ENCODE measurements at places on chromosomes 1 and 21.

- DNase-seq: no peak
These were observed 76.5 kb downstream of the ARHGEF10L start for GRCh38 chr1:17615959-17616358.

DNA sequence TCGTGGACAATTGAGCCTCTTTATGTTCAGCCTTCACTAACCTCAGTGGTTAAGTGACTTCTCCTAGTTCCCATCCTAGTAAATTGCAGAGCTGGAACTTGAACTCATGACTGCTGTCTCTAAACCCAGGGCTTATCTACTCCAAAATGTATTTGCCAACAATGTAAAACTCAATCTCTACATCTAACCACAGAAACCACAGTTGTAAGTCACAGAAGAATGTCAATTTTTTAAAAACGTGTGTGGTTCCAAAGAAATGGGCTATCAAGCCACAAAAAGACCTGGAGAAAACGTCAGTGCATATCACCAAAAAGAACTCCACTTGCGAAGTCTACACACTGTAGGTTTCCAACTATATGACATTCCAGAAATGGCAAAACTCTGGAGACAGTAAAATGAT, 172.6 kb upstream of the HMCN1 start:
- DNase-seq: no peak

DNA sequence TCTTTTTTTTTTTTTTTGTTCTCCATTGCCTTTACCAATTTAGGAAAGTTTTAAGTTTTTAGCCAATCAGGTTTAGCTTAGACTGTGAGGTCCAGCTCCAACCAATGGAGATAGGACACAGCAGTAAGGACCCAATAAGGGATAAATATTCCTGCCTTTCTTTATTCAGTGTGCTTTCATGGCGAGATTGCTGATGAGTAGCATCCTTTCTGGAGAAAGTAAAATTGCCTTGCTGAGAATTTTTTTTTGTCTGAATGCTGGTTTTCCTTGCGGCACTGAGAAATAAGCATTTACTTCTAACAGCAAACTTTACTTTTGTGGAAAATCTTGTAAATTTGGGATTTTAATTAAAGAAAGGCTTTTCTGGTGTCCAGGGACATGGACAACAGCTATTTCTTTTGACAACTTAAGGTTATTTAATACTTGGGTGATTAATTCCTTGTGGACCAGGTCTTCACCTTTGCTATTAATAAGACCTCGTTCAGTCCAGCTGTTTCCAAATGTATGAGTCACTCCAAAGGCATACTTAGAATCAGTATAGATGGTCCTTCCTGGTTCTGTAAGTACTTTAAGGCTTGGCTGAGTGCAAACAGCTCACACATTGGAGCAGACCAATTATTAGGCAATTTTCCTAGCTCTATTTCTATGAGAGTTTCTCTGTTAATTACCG, 54.1 kb downstream of the SERINC2 start:
- DNase-seq: no peak

GRCh38 chr1:45685308-45686014, 872 bp downstream of the GPBP1L1 start:
- DNase-seq: no peak

GRCh38 chr1:28796352-28797211, 15.4 kb upstream of the OPRD1 start:
- DNase-seq: no peak

- DNase-seq: no peak
These were observed 51.1 kb downstream of the CASZ1 start for GRCh38 chr1:10745383-10745782.

GRCh38 chr1:55958498-55958897, 620.9 kb downstream of the PLPP3 start:
- no peak for DNase-seq

DNA sequence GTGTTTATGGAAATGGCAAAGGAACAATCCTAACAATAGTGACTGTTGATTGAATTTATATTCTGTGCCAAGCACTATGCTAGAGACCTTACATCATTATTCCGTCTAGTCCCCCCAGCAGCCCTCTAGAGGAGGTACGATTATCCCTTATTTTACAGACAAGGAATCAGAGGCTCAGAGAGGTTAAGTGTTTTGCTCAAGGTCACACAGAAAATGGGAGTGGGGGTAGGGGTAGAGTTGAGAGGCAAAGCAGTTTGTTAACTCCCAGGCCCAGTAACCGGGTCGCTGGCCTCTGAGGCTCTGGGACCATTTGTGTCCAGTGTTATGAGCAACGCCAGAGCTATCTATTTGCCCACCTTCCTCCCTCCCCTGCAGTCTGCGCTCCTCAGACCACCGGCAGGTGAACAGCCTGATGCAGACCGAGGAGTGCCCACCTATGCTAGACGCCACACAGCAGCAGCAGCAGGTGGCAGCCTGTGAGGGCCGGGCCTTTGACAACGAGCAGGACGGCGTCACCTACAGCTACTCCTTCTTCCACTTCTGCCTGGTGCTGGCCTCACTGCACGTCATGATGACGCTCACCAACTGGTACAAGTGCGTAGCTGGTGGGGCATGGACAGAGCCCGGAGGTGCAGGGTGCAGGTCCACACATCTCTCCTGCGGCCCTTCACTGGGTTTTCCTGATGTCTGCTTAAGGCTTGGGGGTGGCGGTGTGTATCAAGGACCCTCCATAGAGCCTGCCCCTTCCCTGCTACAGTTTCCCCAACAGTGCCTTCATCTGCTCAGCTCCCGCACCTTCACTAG, 19.8 kb downstream of the SERINC2 start:
- DNase-seq: no peak

DNA sequence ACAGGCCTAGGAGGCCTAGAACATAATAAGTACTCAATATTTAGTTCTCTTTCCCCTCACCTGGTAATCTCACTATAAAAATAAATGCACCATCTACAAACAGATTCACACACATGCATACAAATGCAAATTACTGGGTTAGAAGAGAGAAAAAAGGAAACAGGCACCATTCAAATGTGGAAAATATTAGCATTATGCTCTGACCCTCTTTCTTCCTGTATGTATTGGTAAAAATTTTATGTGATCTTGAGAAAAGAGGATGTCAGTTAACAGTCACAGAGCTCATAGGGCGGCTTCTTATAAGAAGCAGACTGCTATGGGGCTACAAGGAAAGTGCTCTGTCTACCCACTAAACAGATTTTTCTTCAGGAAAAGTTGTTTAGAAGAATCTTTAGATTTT, 565.4 kb downstream of the LMO4 start:
- DNase-seq: no peak

GRCh38 chr1:231723146-231723545, 96.6 kb downstream of the DISC1 start:
- DNase-seq: no peak

GRCh38 chr1:75588779-75589475, 22.0 kb downstream of the SLC44A5 start:
- no peak for DNase-seq

GRCh38 chr1:223198628-223198965, 55.5 kb upstream of the TLR5 start:
- DNase-seq: no peak

DNA sequence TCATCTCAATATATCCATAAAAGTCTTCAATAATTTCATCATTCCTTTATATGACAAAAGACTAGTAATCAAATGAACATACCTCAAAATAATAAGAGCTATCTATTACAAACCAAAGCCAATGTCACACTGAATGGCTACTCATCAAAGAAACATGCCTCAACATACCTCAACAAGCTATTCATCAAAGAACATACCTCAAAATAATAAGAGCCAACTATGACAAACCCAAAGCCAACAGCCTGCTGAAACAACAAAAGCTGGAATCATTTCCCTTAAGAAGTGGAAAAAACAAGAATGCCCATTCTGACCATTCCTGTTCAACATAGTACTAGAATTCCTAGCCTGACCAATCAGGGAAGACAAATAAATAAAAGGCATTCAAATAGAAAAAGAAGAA, 1373.7 kb downstream of the BRINP3 start:
- DNase-seq: no peak

DNA sequence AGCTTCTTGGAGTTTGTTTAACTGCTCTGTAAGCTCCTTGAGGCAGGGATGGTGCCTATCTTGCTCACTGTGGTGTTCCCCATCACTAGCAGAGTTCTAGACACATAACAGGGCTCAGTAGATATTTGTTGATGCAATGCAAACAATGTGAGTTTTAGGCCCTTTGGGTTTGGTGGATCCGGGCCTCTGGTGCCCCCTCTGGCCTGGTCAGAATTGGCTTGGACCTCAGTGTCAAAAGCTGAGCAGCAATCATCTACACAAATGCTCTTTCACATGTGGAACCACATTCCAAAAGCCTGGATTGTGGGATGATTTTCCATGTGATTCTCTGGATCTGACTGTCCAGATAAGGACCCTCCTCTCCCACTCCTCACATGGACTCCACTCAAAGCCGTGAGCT, 53.4 kb upstream of the BCAR3 start:
- no peak for DNase-seq

DNA sequence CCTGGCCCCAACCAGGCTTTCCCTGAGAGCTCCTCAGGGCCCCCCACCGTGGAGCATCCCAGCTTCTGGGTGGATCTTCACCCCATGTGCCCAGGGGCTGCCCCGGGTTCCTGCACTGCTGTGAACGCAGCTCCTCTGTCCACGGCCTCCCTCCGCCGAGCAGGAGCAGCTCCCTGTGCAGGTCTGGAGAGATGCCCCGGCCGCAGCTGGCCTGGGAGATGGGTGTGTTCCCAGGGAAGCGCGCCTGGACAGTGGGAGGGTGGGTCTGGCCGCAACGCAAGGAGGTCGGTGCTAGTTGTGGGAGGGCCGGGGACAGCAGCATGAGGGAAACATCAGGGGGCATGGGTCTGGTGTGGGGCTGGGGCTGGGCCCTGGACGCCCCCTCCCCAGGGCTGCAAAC, 71.3 kb downstream of the MORN1 start:
- no peak for DNase-seq
